Muscle of back (tissue), 13 donors: ENCODE measurements at places on chromosomes 1 and 21.

DNA sequence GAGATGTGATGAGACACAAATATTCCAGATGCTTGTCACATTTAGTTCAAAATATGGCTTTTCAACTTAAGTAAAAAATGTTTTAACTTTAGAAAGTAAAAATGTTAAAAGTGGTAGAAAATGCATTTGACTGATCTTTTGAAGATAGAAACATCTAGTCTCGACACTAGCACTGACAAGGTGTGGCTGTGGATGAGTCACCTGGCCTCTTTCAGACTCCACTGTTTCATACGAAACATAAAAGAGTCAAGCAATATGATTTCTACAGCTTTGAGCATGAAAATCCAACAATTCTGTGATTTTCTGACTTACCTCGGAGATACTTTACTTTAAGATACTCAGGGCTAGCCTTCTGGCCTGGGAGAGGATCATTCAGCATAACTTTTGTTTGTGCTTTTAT is 47.7 kb downstream of the TTC13 start:
- DNase-seq = no peak

DNA sequence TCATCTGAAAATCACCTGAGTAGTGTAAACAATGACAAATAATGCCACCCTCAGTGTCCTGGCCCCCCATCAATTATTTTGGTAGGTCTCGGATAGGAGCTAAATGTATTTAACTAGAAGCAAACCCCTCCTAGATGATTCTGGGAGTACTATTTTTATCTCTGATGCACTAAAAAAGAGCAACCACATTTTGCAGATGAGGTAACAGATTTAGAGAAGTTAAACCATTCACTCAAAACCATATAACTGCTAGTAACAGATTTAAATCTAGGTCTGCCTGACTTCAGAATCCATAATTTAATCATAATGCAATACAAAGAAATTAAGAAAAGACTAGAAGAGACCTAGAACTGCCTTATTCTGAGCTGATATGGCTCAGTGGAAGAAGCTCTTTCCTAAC is 17.3 kb upstream of the PTCH2 start:
- DNase-seq = no peak

DNA sequence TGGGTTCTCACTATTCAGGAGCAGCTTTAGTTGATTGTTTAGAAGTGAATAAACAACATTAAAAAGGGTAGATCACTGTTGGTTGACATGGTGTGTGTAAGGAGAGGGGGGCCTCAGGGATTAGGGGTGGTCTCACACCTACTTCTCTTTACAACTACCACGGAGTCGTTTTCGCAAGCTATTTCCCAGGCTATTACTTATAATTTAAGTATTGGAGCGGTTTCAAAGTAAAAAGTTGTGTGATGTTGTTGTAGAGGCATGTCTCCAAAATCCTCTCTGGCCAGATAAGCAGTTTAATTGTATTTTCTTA is 1.3 kb downstream of the GPSM2 start:
- DNase-seq = no peak

DNA sequence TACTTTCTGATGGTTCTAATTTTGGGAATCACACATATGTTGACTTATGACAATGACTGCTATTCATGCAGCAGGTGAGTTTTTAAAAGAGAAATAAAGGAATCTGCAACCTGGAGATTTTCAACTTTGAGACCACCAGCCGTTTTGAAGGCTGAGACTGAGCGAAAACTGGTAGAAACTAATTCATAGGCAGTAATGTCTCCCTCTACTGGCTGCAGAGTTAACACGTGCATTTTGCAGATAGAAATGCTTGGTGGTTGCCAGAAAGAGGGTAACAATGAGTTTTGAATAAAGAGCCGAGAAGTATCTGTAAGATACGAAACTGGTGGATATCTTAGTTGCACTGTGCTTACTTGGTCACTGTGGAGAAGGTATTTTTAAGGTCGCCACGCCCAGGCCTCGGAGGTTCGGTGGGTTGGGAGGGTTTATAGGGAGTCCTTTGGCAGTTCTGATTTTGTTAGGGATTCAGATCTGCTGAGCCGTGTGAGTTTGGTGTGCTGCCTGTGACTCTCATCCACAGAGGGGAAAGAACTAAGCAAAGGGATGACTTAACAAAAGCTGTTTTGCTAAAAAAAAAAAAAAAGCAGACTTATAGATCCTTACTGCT is 83.0 kb downstream of the RYR2 start:
- DNase-seq = no peak

DNA sequence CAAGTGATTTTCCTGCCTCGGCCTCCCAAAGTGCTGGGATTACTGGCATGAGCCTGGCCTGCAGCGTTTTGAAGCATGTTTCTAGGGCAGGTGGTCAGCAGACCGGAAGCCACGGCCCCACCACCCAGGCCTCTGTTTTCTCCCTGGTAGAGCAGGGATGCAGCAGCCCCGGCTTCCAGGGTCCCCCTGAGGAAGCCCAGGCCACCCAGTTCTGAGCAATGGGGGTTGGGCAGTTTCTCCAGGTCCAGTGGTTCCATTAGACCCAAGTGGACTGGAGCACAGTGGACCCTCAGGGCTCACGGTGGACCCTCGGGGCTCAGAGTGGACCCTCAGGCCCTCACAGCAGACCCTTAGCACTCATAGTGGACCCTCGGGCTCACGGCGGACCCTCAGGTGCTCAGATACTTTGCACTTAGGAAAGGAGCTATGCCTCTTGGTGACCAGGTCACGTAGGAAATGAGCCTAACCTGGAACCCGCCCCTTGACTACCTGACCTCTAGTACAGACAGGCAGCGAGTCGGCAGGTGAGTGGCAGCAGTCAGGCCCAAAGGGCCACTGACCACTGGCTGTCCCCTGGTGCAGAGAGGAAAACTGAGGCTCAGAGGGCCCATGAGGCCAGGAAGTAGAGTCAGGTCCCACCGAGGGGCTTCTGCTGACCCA is 4.6 kb upstream of the FNDC10 start:
- DNase-seq = no peak

GRCh38 chr21:38911484-38912101 is 105.9 kb downstream of the ETS2 start:
- no peak for DNase-seq

DNA sequence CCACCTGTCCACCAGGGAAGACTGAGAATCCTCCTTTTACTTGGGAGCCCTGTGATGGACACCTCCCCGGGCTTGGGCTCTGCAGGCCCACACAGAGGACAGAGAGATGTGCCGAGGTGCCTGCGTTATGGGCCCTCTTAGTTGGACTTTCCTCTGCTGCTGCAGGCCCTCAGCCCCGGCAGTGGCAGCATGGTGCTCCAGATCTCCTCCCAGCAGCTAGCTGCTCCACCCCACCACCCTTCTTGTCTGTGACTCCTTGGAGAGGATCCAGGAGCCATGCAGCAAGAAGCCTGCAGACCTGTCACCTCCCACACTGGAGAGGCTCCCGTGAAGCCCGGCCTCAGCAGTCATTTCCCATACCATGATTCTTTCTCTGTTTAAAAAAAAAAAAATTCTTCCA is 27.4 kb downstream of the PHGDH start:
- no peak for DNase-seq

GRCh38 chr1:59502009-59502691 is 205.3 kb downstream of the FGGY start:
- no peak for DNase-seq

- DNase-seq = no peak
These were observed 13.8 kb upstream of the AK2 start for GRCh38 chr1:33050221-33051076.

- DNase-seq = no peak
These were observed 68.5 kb downstream of the NDUFS5 start for GRCh38 chr1:39094685-39095084.

DNA sequence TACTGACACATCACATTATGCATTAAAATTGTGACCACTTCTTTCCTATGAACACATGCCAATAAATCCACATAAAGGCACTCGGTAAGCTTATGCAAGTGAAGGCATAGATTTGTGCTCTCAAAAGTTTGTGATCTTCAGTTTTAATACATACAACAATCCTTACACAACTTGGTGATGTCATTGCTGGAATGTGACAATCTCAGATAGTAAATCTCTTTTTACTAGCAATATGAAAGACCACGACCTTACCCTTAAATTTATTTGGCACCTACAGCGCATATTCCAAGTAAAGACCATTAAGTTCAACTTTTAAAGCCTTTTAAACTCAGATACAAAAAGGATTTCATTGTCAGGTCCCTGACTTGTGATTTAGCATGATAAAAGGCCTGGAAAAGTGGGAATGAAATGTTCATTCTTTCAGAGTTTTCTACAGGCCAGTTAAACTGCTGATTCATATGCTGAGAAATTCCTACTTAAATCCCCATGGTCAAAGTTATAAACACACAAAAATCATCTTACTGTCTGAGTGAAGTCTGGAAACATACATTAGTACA is 157.4 kb downstream of the SIPA1L2 start:
- peak; percentile 68 for DNase-seq

DNA sequence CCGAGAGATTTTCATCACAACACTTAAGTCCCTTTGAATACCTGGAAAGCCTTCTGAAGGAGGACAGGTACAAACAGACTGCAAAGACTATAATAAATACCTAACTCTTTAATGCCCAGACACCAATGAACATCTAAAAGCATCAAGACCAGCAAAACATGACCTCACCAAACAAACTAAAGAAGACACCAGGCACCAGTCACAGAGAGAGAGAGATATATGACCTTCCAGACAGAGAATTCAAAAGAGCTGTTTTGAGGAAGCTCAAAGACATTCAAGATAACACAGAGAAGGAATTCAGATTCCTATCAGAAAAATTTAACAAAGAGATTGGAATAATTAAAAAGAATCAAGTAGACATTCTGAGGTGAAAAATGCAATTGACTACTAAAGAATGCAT is 50.6 kb upstream of the ACADM start:
- DNase-seq = no peak

DNA sequence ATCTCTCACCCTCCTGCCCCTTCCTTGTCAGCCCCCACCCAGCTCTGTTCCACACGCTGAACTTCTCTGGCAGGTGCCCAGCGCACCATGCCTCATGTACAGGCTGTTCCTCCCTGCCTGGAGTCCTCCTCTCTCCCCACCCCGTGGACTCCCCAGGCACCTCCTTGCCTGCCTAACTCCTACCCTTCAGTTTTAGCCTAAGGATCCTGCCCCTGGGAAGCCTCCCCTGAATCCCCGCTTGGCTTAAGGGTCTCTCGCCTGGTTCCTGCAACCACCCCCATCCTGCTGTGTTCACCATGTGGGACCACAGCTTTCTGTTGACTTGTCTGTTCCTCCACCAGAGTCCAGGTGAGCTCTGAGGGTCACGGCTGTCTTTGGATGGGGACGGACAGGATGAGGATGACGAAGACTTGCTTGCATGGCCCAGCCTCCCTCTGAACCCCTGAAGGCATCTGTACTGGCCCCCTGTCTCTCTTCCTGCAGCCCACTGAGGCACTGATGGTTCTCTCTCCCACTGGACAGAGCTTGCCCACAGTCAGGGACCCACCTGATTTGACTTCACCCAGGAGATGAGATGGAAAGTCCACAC is 153.2 kb upstream of the C1orf174 start:
- DNase-seq = no peak

GRCh38 chr1:195275710-195276109 is 1332.5 kb downstream of the KCNT2 start:
- DNase-seq = no peak

DNA sequence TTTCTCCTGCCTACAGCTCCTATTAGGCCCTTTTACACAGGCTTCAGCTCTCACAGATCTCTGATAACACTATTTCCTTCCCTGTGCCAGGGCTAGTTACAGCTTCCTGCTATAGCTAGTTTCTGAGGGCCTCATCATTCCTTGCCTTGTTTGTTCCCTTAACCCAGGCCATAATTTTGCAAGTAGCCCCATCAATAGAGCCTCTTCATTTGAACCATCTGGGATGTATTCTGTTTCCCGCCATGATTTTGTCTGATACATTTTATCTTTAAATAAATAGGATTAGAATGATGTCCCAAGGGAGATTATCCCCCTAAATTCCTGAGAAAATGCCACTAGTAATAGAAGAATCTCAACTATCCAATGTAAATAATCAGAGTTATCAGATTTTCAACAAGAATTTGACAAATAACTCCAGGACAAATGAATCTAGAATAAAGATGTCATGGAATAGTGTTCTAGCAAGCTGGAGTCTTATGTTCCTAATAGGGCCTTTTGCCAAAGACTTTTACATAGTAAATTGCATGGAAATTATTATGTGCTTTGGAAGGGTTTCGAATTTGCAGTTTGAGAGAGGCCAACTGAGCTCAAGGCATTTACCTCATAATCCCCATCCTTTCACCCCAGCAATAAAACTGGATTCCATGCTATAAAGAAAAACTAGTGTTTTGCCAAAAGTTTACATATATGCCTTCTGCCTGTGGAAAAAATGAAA is 16.1 kb downstream of the IFT25 start:
- DNase-seq = no peak

- no peak for DNase-seq
These were observed 23.3 kb downstream of the ZBTB17 start for GRCh38 chr1:15952317-15953258.

GRCh38 chr1:10361515-10361914 is 37.3 kb upstream of the PGD start:
- DNase-seq = no peak

DNA sequence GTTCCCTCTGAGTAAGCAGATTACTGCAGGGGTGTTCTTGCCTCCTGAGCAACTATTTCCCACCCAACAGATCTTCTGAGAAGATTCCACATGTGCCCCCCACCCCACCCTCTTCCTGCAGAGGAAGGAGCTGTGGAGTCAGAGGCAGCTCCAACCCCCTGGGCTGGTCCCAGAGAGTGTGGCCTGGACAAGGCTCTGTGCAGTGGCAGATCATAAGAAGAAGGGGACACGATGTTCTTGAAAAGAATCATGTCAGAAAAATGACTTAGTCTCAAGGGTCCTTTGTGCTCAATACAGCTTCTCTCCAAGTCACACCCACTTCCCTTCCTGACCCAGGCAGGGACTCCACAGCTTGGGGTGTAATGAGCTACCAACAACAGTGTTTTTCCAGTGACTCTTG is 95.2 kb downstream of the SYF2 start:
- DNase-seq = no peak

DNA sequence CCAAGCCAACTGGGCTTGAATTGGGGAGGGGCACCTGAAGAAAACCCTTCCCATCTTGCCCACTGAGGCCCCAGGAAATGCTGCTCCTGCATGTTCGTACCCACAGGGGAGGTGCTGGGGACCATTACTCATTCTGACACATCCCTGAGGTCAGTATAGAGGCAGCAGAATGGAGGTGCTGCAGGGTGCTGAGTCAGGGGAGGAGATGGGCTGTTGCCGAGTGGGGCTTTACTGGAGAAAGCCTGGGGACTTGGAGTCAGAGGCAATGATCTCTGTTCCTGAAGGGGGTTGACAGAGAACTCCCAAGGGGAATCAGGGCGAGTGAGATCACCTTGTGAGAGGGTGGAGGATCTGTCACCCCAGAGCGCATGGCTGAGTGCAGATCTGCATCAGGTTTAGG is 40.2 kb upstream of the KCNA10 start:
- no peak for DNase-seq

GRCh38 chr1:218349348-218350034 is 4.4 kb downstream of the TGFB2 start:
- DNase-seq = peak; percentile 53
